ENCODE measurements at places on chromosomes 11 and 22.

DNA sequence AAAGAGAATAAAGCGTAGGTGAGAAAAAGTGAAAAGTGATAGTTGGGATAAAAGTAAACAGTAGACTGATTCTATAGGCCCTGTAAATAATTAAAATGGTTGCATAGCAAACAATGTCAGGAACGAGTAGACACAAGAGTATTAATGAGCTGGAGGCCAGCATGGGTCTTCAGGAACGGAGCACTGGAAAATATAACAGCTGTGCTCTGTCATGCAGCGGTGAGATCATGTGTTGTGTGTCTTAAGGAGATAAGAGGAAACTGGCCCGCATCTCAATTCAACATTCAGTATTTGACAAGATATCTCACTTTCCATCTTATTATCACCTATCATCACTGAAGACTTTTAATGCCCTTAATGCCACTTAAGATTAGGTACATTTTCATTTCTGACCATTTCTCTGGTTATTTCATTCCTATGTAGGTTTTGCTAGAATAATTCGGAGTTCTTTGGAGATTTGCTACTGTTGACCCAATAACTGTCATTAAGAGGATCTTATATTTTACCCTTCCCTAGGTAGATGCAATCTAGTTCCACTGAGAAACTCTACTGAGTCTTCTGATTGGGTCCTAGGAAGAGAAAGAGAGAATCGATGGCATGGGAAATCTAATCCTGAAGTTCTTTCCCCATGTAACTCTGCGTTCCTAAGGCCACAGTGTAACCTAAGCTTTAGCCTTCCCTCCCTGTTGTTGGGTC lies 35.5 kb upstream of the VWA5A start:
- no peak for DNase-seq

- no peak for DNase-seq
Observed at GRCh38 chr11:60158636-60159035, 24.2 kb downstream of the MS4A6A start.

DNA sequence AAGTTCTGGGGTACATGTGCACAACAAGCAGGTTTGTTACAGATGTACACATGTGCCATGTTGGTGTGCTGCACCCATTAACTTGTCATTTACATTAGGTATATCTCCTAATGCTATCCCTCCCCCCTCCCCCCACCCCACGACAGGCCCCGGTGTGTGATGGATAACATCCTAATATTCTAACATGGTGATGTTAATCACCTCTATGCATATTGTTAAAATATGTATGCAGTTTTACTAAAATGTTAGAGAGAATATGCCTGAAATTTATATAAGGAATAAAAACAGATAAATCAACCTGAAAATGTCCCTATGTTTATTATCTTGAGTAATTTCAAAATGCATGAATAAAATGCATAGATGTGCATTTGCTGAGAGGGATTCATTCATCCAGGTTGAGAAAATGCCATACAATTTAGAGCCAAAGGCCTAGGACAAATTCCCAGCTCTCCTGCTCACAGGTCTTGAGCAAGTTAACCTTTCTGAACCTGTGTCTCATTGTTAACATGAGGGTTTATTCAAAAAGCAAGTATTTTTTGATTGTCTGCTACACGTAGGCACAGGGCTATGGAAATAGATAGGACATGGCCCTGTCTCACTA lies 38.7 kb downstream of the APIP start:
- no peak for DNase-seq

DNA sequence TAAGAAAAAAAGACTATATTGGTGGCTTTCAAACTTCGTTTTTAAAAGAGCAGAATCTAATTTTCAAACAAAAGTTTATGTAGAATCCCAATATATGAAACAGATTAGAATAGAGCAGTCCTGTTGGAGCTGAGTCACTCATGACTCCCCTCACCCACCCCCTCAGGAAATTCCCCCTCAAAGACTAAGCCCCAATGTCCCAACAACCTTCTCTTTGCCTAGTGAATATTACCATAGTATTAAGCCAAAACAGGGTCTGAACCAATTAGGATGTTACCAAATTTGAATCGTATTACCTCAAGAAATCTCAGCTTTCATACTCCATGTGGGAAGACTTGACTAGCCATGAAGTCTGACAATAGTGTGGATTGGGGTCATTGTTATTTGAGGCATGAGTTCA lies 7.8 kb upstream of the PIWIL4 start:
- no peak for DNase-seq

DNA sequence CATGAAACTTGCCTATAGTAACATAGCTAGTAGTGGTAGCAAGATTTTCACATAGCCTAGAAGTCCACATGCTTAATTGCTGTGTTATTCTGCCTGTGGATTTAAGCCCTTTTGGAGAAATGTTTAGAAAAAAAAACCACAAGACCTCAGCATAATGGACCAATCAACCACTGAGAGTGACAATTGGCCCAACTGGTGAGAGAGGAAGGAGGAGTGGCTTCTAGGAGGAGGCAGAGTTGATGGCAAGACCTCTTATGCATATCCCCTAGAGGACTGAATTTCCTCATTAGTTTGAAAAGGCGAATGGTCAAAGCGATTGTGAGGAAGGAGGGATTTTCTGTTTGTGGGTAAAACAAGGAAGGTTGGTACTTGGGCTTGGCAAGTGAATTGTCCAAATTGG lies 30.6 kb downstream of the NNMT start:
- no peak for DNase-seq

- DNase-seq = no peak
Observed at GRCh38 chr22:17733466-17733865, 40.8 kb downstream of the BID start.

- DNase-seq = no peak
Observed at GRCh38 chr22:41028841-41029240, 63.6 kb upstream of the EP300 start.

- DNase-seq = peak; percentile 19
Observed at GRCh38 chr11:57514538-57515331, 767 bp downstream of the SLC43A1 start.

DNA sequence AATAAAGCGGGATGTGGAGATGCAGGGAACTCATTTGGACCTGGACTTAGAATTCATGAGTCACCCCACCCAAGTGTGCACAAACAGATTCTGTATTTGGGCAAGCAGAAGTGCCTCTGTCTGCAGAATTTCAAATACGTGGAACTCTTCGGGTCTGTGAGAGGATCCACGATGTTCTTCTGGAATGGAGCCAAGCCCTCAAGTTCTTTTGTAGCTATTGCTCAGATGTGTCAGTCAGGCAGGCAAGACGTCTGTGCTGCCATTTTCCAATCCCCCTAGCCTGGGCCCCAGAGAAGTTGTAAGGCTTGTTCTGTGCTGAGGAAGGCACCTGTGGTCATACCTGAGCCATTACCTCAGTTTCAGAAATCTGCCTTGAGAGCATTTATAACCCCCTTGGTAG lies 132.8 kb upstream of the RASSF10 start:
- no peak for DNase-seq

- DNase-seq = no peak
Observed at GRCh38 chr11:64356498-64357411, 2.2 kb upstream of the RPS6KA4 start.

DNA sequence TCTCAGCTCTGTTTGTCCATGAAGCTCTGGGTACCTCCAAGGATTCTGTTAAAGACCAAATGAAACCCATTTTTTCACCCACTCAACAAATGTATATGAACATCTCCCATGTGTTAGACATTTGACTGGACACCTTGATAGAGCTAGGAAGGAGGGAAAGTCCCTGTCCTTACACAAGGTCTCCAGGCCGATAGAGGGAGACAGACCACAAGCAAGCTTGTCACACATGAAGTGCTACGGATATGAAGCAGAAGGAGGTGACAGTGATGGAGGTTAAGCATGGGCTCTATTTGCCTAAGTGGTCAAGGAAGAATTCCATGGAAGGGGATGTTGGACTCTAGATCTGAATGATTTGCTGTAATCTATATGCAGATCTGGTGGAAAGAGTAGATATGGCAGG lies 138.5 kb downstream of the MYO18B start:
- DNase-seq = no peak

DNA sequence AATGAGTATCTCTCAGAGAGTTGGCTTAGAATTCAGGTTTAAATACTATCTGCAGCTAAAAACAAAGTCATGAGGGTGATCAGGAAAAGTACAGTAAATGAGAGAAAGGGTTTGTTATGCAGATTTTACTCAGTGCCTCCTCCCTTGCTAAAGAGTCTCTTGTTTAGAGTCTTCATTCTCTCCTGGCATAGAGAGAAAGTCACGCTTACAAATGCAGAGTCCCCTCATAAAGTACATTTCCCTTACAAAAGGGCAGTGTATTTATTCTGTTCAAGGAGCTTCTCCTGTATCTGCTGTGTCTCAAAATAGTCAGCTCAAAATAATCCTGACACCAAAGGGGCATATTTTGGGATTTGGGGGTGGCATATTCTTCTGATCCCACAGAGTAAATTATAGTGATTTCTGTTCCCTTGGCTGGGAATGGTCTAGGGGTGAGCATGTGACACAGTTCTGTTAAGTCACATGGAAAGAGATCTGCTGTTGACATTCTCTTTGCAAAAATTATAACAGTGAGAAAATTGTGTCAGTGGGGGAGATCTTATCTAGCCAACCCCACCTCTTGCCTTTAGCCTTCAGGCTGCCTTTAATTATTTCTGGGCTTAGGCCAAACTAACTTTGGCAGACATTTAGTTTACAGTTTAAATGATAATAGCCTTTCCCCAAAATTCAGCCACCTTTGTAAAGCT lies 102.9 kb downstream of the MTNR1B start:
- DNase-seq = no peak

DNA sequence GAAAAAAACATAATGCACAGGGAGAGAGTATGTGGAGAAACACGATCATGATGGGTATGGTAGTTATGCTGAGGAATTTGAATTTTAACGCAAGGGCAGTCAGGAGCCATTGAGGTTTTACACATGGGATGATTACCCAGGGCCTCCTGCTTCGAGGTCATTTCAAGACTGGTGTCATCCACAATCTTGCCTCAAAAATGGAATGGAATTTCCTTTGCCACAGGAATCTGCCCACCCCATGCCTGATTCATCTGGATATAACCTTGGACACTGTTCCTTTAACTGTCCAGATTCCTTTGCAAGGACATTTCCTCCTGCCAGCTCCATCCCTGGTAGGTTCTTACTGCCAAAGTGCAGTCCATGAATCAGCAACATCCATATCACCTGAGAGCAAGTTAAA lies 655.9 kb upstream of the TENM4 start:
- no peak for DNase-seq

- no peak for DNase-seq
Observed at GRCh38 chr22:35102663-35103062, 36.7 kb downstream of the ISX start.

DNA sequence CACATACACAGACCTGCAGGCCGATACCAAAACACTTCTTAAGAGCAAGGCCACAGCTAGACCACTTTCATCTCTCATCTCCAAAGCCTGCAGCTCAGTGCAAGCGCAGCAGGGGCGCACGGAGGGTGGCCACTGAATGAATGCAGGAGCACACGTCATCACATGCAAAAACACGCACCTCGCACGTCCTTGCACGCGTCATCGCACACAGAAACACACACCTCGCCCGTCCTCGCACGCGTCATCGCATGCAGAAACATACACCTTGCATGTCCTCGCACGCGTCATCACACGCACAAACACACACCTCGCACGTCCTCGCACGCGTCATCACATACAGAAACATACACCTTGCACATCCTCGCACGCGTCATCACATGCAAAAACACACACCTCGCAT lies 17.2 kb downstream of the IGSF9B start:
- no peak for DNase-seq

- no peak for DNase-seq
Observed at GRCh38 chr22:46672731-46673130, 52.5 kb downstream of the GRAMD4 start.

GRCh38 chr11:120089036-120090001 lies 48.6 kb downstream of the TRIM29 start:
- DNase-seq = no peak

- DNase-seq = no peak
Observed at GRCh38 chr22:30614268-30614667, 7.3 kb downstream of the TCN2 start.

- DNase-seq = no peak
Observed at GRCh38 chr22:39183991-39184585, 31.6 kb upstream of the CBX7 start.

DNA sequence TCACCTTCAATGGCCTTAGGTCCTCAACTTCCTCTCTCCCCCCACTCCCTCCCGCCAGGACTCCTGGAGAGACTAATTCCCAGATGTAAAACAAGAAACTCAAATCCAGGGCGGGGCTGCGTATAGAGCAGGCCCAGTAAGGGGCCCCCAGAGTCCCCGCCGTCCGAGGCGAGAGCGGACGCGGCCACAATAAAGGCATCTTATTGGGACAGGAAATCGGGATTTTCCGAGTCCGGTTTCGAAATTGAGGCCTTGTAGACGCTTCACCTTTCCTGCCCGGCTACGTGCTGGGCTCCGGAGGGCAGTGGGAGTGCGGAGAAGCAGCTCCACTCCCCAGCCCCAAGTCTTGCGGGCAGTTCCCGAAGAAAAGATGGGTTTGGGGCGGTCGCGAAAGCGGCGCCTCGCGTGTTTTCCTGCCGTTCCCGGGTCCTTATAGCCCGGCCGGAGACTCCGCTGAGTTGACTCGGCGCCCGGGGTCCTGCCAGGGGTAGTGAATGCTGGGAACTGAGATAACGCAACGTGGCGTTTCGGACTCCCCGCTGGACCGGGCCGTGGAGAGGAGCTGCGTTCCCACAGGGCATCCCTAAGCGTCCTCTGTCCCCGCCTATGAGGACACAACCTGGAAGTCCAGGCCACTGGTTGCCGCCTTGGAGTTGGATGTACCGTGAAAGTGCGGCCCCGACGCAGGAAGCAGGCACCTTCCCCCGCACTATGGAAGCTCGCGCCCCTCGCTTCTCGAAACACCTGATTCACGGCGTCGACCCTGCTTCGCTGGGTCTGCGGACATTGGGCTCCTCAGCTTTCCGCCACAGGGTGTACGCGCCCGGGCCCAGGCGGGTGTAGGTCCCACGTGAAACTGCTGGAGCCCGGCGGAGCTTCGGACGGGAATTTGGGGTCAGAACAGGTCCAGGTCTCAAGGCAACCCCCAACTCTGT lies 4.8 kb upstream of the CHRM1 start:
- DNase-seq = no peak

- no peak for DNase-seq
Observed at GRCh38 chr11:1486054-1486825, at the start of gene MOB2. Gene MOB2, minus strand, starts transcription at chr11:1486779. Its CDS starts 223 bp downstream, at chr11:1486556.

DNA sequence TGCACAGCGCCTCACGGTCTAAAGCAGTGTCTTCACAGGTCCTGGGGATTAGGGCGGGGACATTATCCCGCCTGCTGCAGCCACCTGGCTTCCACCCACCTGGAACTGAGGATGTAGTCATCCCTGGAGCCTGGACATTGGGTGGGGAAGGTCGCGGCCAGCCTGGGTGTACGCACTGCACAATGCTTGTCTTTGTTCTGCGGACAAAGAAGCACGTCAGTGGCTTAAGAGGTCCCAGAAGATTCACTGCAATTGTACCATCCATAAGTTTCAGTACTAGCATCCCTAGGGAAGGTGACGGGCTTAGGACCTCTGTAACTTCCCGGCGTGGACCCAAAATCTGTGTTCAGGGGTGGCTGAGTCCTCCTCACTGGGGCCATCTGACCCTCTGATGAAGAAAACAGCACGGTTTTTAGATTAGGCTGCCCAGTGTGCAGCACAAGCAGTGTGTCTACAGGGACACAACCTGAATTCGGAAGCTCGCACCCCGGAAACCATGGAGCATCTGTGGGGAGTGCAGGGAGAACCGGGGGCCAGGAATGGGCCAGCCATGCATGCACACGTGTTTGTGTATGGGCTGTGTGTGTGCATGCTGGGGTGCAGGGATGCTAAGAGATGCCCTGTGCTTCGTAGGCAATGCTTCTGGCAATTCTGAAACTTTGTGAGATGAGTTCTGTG lies 342.6 kb upstream of the B3GAT1 start:
- DNase-seq = no peak

- DNase-seq = no peak
Observed at GRCh38 chr11:117702946-117703598, 93.9 kb downstream of the DSCAML1 start.

All from CD4-positive, alpha-beta T cell treated with Interleukin-15 for 1 hour (primary cell).